ENCODE measurements at places on chromosomes 16 and 17.

GRCh38 chr16:8919089-8919933 is 37.2 kb downstream of the LITAFD start:
- DNase-seq = no peak

DNA sequence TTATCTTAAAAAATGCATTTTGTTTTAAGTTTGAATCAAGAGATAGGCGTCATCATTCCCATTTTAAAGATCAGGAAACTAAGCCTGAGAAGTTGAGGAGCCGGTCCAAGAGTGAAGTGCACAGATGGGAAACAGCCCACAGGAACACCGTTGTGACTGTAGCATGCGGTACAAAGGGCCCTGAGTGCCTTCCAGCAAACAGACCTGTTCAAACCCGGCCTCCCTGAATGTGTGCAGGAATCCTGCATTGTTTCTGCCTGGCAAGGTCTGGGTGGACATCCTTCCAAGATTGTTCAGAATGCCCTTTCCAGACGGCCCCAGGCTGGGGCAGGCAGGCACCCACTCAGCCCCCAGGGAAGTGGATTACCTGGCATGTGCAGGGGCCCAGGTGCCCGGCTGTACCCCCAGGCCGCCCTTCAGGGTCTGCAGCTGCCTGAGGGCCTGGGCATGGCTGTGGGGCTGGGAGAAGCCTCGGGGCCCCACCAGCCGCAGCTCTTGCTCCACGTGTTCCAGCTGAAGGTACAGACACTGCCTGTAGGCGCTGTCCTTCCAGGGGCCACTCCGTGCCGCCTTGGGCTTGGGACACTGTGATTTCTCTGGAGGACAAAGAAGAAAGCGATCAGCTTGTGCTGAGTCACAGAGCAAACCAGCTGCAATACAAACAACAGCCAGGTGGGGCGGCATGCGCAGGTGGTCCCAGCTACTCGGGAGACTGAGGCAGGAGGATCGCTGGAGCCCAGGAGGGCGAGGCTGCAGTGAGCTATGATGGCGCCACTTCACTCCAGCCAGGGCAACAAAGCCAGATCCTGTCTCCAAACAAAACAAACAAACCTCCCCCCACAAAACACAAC is 45.0 kb upstream of the GCSH start:
- DNase-seq = no peak

- no peak for DNase-seq
These were observed 166.8 kb upstream of the TBX2 start for GRCh38 chr17:61232871-61233270.

GRCh38 chr17:17696085-17696484 is 14.8 kb downstream of the RAI1 start:
- no peak for DNase-seq

DNA sequence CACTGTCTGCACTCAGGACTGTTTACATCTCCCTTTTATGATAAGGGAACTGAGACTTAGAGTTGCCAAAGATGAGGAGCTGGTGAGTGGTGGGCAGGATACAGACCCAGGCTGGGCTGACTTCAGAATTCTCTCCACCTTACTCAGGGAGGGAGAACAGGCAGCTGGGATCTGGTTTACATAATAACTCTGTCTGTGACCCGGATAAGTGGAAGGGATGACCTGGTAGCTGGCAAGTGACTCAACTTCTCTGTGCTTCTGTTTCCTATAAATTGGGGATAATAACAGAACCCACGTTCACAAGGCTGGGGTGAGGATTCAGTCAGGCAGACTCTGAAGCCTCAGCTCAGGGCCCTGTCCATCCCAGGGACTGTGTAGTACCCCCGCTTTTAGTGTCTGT is 2.6 kb downstream of the SNX20 start:
- no peak for DNase-seq

DNA sequence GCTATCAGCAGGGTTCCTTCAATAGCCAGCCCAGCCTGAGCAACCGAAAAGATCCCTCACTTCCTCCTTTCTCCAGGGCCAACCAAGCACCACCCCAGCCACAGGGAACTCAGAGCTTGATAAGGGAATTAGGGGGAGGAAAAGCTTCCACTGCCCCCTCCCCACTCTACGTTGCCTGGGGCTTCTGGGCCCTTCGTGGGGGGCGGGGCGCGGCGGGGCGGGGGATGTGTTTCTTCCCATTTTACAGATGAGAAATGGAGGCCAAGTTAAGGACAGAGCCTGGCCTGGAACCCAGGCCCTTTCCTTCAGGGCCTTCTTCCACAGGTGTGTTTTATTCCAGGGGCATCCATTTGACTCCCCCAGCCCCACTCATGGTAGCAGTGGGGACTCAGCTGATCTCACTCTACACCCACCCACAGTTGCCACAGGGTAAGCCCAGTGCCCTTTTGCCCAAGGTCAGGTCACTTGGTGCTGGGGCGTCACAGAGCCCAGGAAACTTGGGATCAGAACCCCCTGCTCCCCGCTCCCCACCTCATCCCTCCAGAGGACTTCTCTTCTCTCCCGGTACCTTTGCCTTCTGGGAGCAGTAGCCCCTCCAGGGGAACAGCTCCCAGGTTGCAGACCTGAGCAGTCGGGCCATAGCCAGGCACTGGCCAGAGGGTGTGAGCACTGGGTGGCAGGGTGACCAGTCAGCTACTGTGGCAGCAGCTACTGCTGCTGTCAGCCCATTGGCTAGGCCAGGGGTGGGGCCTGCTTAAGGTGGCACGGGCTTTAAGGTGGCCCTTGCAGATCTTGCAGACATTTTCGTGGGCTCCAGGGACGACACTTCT is at the start of gene LDHD:
LDHD (minus strand) TSS at position 700 of the 830 bp plus-strand sequence; CDS start at position 640, 60 bp downstream.
- no peak for DNase-seq

DNA sequence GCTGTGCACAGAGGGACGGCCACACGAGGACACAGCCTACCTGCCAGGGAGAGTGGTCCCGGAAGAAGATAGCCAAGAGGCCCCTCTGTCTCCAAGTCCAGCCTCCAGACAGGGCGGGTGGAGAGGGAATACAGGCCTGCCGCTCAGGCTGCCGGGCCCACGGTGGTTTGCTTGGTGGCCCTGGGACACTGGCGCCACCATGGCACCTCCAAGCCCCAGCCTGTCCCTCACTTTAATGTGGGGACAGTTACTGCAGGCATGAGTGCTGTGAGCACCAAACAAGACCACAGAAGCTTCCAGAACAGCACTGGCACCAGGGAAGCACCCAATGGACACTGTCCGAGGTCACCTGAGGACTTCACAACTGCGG is 22.0 kb upstream of the CHMP6 start:
- no peak for DNase-seq

DNA sequence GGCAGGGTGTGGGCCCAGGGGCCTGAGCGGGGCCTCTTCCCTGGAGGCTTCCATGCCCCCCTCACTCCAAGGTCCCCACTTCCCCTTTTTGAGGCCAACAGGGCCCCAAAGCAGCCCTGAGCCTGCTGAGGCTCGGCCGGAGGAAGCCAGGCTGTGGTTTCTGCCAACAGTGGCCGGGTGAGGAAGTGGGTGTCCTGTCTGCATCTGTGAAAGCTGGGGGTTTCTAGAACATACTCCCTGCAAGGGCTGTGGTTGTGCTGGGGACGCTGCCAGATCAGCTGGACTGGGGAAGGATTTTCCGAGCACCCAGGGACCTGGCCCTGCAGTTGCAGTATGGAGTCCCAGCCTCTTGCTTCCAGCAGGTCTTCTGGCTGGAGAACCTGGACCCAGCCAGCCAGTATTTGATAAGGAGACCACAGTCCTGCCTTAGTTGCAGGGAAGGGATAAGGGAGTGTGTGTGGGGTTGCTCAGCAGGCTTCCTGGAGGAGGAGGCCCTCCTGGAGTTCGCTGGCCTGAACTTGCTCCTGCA is 15.7 kb downstream of the ADCY7 start:
- DNase-seq = peak; percentile 94

GRCh38 chr16:3971706-3972105 is 91.2 kb upstream of the CREBBP start:
- DNase-seq = no peak

DNA sequence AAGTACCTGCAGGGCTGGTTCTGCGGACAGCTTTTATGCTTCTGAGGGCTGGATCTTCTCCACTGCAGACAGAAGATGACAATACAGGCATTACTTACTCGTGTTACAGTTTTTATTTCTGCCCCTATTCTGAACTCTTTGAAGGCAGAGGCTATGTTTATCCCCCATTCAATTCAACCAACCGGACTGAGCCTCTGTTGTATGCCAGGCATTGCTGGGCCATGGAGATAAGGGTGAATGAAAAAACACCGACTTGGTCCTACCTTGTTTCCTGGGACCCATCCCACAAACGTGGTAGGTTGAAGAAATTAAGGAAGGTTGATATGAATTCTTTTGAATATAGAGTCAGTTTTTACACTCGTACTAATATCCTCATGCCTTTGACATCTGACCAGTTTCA is 10.0 kb upstream of the HP start:
- no peak for DNase-seq

DNA sequence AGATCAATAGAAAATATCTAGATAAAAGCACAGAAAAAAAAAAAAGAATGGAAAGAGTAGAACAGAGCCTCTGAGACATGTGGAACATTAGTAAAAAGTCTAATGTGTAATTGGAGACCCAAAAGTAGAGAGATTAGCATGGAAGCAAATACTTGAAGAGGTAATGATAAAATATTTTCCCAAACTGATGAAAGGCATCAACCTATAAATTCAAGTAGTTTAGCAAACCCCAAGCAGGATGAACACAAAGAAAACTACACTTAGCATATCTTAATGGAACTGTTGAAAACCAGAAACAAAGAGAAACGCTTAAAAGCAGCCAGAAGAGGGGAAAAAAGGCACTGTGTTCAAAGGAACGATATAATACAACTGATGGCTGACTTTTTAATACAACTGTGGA is 16.4 kb downstream of the NF1 start:
- DNase-seq = no peak

All from naive B cell (primary cell).